Activated CD8-positive, alpha-beta memory T cell treated with anti-CD3 and anti-CD28 coated beads, Interleukin-2, amount 50 U/mL, for 4 hours (primary cell): ENCODE measurements at places on chromosomes 7 and 10.

- DNase-seq = no peak
Observed at GRCh38 chr7:4343272-4344247, 338.5 kb upstream of the FOXK1 start.

- no peak for DNase-seq
Observed at GRCh38 chr10:96421995-96422394, 63.2 kb upstream of the OPALIN start.

- DNase-seq = no peak
Observed at GRCh38 chr7:151099486-151100211, 13.4 kb downstream of the AGAP3 start.

DNA sequence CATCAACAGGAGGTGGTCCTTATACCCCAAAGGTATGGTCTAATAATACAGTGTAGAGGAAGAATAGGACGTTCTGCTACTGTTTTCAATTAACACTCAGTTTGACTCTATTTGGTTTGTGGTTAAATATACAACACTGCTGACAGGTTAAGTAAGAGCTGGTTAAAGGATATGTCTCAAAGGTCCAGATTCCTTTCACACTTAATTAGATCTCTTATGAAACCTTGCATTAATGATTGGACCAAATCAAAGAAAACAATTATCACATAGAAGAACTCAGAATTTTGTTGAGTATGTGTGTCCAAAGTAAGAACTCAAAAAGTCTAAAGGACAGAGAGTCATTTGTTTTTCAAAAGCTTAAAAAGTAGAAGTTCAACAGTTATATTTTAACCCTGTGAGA lies 18.0 kb downstream of the MRLN start:
- DNase-seq = no peak

- no peak for DNase-seq
Observed at GRCh38 chr10:47176903-47177868, 122.8 kb upstream of the GDF10 start.

DNA sequence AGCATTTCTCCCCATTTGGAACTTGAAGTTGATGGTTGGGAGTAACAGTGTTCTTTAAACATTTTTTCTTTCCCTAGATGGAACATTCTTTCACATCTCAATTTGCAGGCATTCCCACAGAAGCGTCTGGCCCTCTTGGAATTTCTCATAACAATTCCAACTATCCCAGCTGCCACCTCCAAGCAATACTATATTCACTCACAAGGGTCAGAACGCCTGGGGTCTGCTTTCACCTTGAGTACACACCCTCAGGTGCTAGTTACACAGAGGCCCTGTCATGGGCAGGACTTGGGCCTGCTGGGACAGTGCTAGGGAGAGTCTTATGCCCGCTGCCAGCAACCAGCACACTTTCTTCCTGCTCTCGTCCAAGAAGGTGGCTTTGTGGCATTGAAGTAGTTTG lies 136.5 kb downstream of the JCAD start:
- DNase-seq = no peak

- DNase-seq = no peak
Observed at GRCh38 chr7:38940774-38941173, 31.8 kb upstream of the VPS41 start.

DNA sequence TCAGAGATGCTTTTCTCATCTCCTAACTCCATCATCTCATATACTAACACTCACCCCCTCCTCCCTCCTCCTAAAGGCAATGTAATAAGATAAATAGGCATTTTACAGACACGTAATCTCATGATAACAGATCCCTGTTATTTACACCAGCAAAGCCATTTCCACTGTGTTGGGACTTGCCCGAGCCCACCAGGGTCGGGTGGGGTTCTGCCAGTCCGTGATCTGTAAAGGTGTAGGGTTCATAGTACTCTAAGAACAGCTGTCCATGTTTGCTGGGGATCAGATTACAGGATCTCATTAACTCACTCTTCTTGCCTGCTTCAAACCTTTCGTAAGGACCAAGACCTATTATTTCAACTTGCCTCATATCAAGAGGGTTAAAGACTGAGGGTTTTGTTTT lies 172.4 kb downstream of the FZD1 start:
- DNase-seq = no peak
